Astrocyte (in vitro differentiated cells and primary cell): ENCODE measurements at places on chromosomes 4 and X. TPM values are rescaled to one million over a fixed set of nuclear protein-coding genes. Genes with fewer than 3 reads are reported as not detected.

GRCh38 chrX:55099162-55099561 lies 10.3 kb downstream of the PAGE2 start:
- H3K36me3 ChIP-seq, result no peaks in the 10 kb centered on the region
- no peaks in the 10 kb centered on the region for H3K4me1 ChIP-seq
- DNase-seq, result no peak

GRCh38 chrX:111671668-111672067 lies 9.3 kb upstream of the ALG13 start:
- H3K4me1 ChIP-seq, result no peaks in the 10 kb centered on the region
- H3K36me3 ChIP-seq, result no peaks in the 10 kb centered on the region
- H3K4me3 ChIP-seq, result no peak overlapping the region

GRCh38 chr4:145909281-145909715 lies 29.3 kb downstream of the ZNF827 start:
- H3K27ac ChIP-seq, result no peak overlapping the region
- no peaks in the 10 kb centered on the region for H3K4me1 ChIP-seq
- no peak for DNase-seq
- H3K4me3 ChIP-seq, result no peak overlapping the region
- H3K36me3 ChIP-seq, result no peaks in the 10 kb centered on the region

DNA sequence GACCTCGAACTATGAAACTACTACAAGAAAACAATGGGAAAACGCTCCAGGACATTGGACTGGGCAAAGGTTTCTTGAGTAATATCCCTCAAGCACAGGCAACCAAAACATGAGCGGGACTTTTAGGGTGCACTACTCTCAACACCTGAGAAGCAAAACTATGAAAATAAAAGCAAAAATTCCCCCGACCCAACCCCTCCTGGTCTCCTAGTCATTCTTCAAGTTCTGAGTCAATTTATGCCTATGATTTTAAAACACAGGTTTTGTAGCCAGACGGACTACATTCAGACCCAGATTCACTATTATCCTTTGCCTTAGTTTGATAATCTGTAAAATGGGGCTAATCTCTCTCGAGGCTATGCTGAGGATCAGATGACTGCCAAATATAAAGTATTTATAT lies 97.0 kb downstream of the SOWAHB start:
- no peaks in the 10 kb centered on the region for H3K36me3 ChIP-seq
- no peak overlapping the region for H3K4me3 ChIP-seq
- peaks cover 33% of the 10 kb centered on the region for H3K4me1 ChIP-seq
- DNase-seq, result no peak
- no peak overlapping the region for H3K27ac ChIP-seq

- H3K4me1 ChIP-seq, result no peaks in the 10 kb centered on the region
- peak overlapping the region; percentile 27 for H3K27ac ChIP-seq
- H3K36me3 ChIP-seq, result peaks cover 14% of the 10 kb centered on the region
- H3K27me3 ChIP-seq, result no peaks in the 10 kb centered on the region
Observed at GRCh38 chr4:139528377-139529005, 27.5 kb downstream of the SETD7 start.

DNA sequence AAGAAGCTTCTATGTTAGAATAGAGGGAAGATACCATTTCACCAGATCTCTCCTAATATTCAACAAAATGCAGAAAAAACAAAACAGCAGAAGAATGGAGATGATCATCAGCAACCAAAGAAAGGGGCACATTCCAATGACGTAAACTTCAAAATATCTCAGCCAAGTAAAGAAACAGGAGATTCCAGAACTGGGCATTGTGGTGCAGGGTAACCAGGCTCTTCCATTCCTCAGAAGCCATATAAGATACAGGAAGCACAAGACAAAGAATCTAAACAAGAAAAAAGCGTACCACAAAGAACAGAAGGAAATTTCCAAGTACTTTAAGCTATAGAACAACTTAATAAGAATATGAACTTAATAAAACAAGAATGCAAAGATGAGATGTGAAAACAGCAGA lies 6.9 kb upstream of the ARMCX4 start:
- no peaks in the 10 kb centered on the region for H3K36me3 ChIP-seq
- DNase-seq, result peak; percentile 42
- H3K4me3 ChIP-seq, result no peak overlapping the region
- H3K27ac ChIP-seq, result no peak overlapping the region

GRCh38 chr4:156734965-156735895 lies 236.4 kb downstream of the PDGFC start:
- H3K4me1 ChIP-seq, result peaks cover 5% of the 10 kb centered on the region
- H3K27me3 ChIP-seq, result no peaks in the 10 kb centered on the region
- no peaks in the 10 kb centered on the region for H3K36me3 ChIP-seq
- no peak overlapping the region for H3K4me3 ChIP-seq
- DNase-seq, result peak; percentile 61

DNA sequence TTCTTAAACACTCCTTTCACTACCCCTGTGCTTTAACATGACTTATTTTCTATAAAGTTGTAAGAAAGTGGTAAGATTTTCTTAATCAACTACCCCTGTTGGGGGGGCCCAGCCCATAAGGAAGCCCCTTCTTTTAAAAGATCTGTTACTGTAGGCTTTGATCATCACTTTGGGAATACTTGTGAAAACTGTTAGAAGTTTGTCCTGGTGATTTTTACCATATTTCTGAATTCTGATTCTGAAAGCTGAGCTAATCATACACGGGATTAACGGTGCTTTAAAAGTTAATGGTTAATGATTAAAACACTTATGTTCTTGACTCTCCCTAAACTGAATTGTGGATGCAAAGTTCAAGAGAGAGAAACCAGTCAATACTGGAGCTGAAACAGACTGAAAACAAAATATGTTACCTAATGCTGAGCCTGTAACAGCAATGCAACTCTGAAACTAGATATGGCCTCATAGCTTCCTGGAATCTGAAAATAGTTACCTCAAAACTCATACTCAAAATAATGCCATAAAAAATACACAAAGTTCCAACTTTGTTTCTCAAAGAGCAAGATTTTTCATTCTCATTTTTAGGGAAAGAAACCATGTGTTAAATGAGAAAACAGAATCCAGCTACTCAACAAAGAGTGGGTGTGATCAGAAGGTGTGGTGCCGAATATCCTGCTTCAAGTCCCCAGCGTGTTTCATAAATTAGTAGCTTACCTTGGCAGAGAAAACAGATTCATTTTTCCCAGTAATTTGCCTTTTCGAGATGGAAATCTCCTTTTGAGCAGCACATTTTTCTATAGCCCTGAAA lies 31.6 kb downstream of the ADH7 start:
- H3K4me3 ChIP-seq, result no peak overlapping the region
- no peak for DNase-seq
- H3K36me3 ChIP-seq, result no peaks in the 10 kb centered on the region
- H3K27ac ChIP-seq, result peak overlapping the region; percentile 54

DNA sequence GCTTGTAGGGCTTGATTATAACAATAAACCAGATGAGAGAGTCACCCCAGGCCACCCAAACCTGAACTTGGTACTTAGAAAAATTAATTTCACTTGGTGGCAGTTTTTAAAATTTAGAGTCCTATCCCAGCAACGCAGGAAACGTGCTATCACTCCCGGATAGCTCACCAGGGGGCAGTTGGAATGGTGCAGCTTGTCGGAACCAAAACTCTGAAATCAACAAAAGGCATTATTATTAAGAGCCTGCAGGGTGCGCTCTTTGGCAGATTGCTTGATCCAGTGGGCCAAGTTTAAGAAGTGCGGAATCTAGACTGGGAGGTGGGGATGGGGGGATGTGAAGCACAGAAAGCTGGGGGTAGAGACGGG lies 2.4 kb downstream of the FRAS1 start:
- H3K4me1 ChIP-seq, result peaks cover 29% of the 10 kb centered on the region
- no peak overlapping the region for H3K27ac ChIP-seq
- H3K36me3 ChIP-seq, result no peaks in the 10 kb centered on the region
- DNase-seq, result peak; percentile 64
- H3K4me3 ChIP-seq, result peak overlapping the region; percentile 64
- H3K27me3 ChIP-seq, result peaks cover 2% of the 10 kb centered on the region

- no peaks in the 10 kb centered on the region for H3K4me1 ChIP-seq
- no peaks in the 10 kb centered on the region for H3K36me3 ChIP-seq
- DNase-seq, result no peak
- no peaks in the 10 kb centered on the region for H3K27me3 ChIP-seq
- H3K27ac ChIP-seq, result no peak overlapping the region
Observed at GRCh38 chr4:150061086-150061776, 17.0 kb upstream of the DCLK2 start.

- H3K27me3 ChIP-seq, result no peaks in the 10 kb centered on the region
- peak; percentile 49 for DNase-seq
- no peaks in the 10 kb centered on the region for H3K36me3 ChIP-seq
- H3K4me1 ChIP-seq, result no peaks in the 10 kb centered on the region
Observed at GRCh38 chr4:147034372-147034771, 88.7 kb upstream of the TTC29 start.

DNA sequence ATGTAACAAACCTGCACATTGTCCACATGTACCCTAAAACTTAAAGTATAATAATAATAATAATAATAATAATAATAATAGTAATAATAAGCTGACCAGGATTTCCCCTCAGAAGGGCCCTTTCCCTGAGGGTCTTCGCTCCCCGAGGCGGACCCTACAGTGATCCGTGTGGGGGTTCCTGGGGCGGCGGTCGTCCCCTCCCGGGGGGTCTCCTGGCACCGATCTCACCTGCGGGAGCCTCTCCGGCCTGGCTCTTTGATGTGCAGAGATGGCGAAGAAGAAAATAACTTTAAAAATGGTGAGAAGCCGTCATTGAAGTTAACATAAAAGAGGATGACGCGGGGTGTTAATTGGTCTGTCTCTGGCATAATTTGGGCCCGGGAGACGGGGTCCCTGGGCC lies 48.2 kb upstream of the PPP2R3B start:
- DNase-seq, result no peak
- H3K27ac ChIP-seq, result no peak overlapping the region
- H3K4me3 ChIP-seq, result no peak overlapping the region
- no peaks in the 10 kb centered on the region for H3K27me3 ChIP-seq
- H3K36me3 ChIP-seq, result no peaks in the 10 kb centered on the region

- no peaks in the 10 kb centered on the region for H3K27me3 ChIP-seq
- H3K36me3 ChIP-seq, result no peaks in the 10 kb centered on the region
- no peak for DNase-seq
- peak within 1 kb of the TSS; percentile 81 for H3K4me3 ChIP-seq
Observed at GRCh38 chrX:49269767-49270248, at the start of gene PPP1R3F. PPP1R3F (plus strand) TSS chrX:49269793; CDS start chrX:49269870, 77 bp downstream.

GRCh38 chr4:828641-829271 lies 2.8 kb upstream of the CPLX1 start:
- no peak for DNase-seq
- H3K4me3 ChIP-seq, result no peak overlapping the region

- H3K36me3 ChIP-seq, result no peaks in the 10 kb centered on the region
- no peaks in the 10 kb centered on the region for H3K27me3 ChIP-seq
- peaks cover 11% of the 10 kb centered on the region for H3K4me1 ChIP-seq
- H3K27ac ChIP-seq, result no peak overlapping the region
Observed at GRCh38 chr4:186717556-186717955, 6.1 kb downstream of the FAT1 start.

Gene ETDC
- total RNA-seq, result not detected in 2 replicates

Gene MAP3K15
- 1.2 and 2.1 TPM in 2 replicates for total RNA-seq

Gene XPNPEP2
- not detected in 2 replicates for total RNA-seq

Gene GATA1
- not detected in 2 replicates for total RNA-seq

Gene RBM46
- not detected in 2 replicates for total RNA-seq

Gene SLC2A9
- total RNA-seq, result 0.54 and 0.62 TPM in 2 replicates

Gene FHDC1
- 1.5 and 1.7 TPM in 2 replicates for total RNA-seq

Gene VSIG4
- not detected in 2 replicates for total RNA-seq

Gene ZNF185
- total RNA-seq, result 7.8 and 16.2 TPM in 2 replicates

Gene IL1RAPL2
- total RNA-seq, result 0.16 and 0.22 TPM in 2 replicates
